ENCODE measurements at places on chromosomes 1 and 21.

DNA sequence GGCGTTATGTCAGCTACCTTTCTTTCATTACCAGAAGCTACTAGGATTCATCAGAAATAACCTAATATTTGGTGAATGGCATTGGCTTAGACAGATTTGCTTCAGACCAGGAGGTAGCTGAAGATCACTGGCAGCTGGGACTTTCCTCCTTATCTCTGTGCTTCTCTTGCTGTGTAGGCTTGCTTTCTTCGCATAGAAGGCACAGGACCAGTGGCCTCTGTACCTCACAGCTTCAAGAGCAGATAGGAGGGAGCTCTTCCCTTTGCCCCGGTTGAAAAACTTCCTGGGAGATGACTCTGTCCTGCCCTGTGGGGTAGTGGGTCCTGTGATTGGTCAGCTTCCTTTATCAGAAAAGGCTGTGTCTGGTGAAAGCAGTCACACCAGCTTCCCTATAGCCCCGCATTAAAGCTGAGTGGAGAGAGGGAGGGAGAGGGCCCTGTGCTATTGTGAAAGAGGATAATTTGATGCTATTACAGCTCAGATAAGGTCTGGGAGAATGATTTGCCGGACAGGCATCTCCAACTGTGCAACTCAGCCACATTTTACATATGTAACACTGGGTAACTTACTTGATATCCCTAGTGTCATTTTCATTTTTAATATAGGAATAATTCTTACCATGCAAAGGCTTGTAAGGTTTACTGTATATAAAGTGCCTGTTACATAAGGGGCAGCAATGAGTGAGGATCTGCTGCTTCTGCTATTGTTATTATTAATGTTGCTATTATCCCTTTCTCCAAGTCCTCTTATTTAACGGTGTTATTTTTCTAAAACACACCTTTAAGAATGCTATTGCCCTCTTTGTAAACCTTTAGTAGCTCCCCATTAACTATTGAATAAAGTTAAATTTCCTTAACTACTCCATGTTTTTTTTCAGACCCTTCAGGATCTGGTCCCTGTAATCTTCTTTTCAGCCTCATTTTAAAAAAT lies 31.6 kb downstream of the OSBPL9 start:
- no peak for DNase-seq

GRCh38 chr1:180444522-180444921 lies 57.9 kb downstream of the ACBD6 start:
- no peak for DNase-seq

DNA sequence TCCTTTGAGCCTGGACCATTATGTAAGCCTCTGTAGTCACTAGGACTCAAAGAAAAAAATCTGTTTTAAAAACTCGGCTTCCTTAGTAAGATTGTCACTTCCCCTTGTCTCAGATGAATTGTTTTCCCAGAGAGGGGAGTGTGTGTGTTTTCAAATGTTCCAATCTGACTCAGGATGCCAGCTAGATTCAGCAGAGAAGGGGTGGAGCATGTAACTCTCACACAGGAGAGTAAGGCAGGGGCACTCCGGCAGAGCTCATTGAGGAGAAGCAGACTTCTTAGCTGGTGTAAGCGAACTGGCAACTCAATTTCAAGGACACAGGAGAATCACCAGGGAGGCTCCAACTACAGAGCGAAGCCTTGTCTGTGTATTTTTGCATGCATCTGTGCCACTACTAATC lies 623.2 kb downstream of the LMO4 start:
- DNase-seq, result no peak

DNA sequence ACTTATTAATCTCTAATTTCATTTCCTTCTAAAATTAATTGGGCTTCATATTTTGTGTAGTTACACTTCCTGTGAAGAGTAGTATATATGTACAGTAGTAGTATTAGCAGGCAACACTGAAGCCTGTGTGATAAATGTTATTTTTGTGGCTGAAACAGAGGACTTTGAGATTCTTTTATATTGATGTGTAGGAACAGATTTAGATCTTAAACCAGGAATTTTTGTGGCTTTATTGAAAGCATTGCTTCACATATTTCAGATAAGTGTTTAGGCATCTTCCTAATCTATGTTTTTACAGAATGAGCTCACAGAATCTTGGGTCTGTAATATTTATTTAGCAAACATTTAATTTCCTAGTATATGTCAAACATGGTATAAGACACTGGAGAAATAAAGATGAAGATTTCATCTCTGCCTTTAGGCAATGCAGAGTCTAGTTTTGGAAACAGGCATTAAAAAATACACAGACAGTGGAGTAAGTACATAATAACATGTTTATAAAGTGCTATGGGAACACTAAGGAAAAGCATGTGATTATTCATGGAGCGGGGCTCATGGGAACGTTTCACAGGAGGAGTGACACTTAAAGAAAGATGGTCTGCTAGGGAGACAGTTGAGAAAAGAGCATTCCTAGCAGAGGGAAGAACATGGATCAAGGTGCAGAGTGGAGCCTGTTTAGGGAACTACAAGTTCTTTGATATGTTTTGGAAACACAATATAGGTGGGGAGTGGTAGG lies 52.7 kb downstream of the MIGA1 start:
- DNase-seq, result no peak

DNA sequence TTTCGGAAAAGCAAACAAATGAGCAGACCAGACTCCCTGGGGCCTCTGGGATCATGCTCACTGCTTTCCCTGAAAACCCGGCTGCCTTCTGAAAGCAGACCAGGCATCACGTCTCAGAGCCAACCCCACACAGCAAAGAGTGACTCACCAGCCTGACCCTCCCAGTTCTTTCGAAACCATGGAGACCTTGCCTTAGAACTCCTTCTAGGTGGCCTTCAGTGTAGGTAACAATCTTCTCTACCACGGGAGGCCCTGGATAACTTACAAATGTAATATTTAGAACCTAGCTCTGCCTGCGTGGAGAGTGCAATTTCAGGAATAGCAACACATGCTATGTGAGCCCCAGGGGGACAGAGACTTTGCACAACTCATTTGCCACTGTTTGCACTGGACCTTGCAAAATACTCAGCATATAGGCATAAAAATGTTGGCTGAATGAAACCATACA lies 105.2 kb downstream of the SUSD4 start:
- no peak for DNase-seq

DNA sequence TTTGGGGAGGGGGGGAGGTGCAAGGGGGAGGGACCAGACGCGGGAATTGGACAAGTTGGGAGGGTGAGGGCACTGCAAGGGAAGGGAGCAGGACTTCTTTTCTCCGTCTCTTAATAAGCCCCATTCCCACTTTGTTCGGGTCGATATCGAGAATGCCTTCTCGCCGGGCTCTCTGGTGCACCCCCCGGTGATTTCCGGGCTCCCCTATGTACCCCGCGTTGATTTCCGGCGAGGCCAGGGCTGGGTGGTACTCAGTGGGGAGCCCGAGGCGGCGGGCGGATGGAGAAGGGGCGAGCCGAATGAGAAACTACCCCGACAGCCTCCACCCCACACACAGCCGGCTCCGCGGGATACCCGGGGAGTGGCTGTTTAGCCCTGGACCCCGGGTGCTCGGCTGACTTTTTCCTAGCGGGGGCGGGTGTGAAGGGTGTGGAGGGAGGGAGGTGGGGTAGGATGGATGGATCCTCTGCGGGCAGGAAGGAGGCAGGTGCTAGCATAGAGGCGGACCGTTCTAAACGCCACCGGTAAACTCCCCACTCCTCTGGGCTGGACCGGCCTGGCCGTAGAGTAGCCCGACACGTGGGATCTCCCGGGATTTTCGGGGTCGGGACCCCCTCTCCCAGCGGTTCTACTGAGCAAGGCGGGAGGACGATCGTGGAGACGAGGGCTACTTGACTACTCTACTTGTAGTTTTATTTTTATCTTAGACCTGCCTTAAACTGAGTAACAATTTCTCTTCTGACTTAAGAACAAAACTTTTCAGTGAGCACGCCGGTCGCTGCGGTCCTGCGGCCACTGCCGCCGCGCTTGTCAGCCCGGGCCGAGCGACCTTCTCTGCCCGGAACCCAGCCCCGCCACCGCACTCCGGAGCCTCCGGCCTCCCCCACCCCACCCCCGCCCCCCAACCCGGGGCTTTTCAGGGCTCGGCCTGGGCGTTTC lies 1.0 kb downstream of the RNF220 start:
- no peak for DNase-seq

DNA sequence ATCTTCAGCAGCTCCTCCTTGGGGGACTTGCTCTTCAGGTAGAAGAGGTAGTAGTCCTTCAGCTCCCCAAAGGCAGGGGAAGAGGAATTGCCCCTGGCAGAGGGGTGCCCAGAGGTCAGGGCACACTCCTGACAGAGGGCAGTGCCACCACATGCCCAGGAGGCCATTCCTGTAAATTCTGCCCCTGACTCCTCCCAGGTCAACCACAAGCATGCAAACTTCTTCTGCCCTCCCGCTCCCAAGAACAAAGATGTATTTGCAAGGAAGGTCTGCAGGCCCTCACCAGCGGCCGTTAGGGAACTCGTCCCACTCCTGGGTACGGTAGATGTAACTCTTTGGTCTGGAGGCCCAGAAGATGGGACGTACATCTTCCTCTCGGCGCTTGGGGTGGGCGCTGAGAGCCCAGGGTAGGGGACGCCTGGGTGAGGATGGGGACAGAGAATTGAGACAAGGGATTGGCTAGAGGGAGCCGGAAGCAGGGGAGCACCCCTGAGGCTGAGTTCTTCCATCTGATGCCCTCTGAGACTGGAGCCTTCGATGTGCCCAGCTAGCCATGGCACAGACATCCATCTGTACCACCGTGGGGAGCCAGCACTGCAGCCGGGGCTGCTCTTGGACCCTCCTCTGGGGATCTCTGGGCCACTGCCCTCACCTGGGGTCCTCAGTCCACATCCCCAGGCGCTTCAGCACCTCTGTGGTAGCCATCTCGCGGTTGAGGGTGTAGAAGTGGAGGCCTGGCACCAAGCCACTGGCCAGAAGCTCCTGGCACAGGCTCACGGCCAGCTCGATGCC lies 11.1 kb downstream of the MTHFR start:
- no peak for DNase-seq

DNA sequence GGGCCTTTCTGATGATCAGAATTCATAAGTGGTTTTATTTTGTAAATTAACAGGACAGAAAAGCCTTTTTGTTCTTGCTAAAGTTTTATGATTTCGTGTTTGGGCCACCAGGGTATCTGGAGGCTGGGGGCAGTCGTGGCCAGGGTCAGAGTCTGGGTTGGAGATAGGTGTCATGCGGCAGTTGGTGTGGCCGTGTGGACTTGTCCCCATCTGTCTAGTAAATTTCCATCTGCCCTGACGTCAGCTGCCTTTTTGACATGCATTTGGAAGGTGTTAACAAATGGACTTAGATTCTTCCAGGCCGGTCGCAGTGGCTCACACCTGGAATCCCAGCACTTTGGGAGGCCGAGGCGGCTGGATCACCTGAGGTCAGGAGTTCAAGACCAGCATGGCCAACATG lies 56.8 kb downstream of the SKI start:
- no peak for DNase-seq

DNA sequence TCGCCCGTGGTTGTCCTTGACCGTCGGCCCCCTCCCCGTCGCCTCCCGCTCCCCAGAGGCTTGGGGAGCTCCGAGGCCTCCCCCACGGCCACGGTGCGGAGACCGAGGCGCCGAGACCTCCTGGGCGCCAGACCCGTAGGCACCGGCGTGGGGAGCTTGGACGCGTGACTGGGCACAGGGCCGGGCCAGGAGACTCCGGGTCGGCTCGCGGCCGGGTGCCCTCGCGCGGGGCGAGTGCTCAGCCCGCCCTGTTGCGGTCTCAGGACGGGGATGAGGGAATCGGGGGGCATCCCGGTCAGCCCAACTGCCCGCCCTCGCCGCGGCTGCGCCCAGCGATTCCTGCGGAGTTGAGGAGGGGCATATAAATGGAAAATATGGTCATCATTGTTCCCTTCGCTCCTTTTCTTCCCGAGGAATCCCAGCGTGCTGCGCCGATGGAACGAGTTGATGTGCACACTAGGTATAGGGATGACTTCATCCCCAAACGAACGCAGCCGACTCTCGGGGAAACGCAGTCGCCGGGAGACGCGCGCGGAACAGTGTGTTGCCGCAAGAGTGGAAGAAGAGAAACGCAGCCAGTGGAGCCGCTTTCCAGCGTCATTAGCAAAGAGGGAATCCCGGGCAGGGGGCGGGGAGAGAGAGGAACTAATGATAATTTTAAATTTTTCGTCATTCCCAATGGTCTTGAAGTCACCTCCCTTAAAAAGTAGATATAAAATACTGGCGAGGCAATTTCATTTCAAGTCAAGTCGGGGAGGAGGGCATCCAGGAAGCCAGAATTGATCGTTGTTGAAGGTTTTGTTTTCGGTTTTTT lies 747 bp upstream of the ENAH start:
- no peak for DNase-seq

GRCh38 chr1:232472485-232473041 lies 157.4 kb downstream of the SIPA1L2 start:
- no peak for DNase-seq

DNA sequence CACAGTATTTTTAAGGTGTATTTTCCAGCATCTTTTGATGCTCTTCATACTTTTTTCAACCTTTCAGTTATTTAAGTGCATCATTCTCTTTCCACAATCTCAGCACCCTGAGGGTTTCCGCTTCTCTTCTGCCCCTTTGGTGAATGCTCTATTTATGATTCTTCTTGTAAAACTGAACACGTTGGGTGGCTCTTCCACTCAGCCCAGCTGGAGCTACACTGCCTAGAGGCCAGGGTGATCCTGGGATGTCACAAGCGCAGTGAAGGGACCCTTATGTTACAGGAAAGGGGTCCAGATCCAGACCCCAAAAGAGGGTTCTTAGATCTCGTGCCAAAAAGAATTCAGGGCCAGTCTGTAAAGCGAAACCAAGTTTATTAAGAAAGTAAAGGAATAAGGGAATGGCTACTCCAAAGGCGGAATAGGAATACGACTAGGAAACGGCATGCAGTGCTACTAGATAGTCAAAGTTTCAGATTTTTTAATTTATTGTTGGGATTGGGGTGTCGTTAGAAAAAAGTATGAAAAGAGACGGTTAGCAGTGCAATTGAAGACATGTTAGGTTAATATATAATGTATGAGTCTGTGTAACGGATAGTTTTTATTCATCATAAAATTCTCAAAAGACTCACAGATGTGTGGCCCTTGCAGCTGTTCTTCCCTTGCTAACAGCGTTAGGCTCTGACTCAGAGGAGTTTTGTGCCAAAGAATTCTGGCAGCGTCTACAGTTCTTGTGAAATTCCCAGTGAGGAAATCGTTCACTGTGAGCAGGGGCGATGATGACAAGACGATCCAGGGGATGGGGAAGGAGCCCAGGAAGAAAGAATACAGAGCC lies 14.4 kb upstream of the ERVH48-1 start:
- no peak for DNase-seq

DNA sequence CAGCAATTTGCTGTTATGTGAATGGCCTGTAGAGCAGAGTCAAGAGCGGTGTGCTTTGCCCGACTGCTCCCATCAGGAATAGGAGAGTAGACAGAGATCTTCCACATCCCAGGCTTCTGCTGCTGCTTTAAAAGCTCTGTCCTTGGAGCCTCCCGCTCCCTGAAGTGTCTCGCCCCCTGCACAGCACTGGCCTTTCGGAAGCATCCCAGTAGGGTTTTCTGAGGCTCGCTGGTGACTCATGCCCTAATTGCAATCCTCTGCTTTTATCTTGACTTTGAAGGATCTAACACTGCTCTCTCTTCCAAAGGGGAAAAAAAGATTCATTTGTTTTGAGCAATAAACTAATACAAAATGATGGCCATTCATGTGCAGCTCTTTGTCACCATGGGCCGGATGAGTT lies 13.3 kb upstream of the CD101 start:
- no peak for DNase-seq

All from activated T-helper 1 cell treated with anti-CD3 and anti-CD28 coated beads, Interleukin-2, amount 50 U/mL, for 16 hours (primary cell).